Naive B cell (primary cell): ENCODE measurements at places on chromosomes 13 and 19.

GRCh38 chr13:79593641-79594275 lies 112.8 kb downstream of the NDFIP2 start:
- no peak for DNase-seq

DNA sequence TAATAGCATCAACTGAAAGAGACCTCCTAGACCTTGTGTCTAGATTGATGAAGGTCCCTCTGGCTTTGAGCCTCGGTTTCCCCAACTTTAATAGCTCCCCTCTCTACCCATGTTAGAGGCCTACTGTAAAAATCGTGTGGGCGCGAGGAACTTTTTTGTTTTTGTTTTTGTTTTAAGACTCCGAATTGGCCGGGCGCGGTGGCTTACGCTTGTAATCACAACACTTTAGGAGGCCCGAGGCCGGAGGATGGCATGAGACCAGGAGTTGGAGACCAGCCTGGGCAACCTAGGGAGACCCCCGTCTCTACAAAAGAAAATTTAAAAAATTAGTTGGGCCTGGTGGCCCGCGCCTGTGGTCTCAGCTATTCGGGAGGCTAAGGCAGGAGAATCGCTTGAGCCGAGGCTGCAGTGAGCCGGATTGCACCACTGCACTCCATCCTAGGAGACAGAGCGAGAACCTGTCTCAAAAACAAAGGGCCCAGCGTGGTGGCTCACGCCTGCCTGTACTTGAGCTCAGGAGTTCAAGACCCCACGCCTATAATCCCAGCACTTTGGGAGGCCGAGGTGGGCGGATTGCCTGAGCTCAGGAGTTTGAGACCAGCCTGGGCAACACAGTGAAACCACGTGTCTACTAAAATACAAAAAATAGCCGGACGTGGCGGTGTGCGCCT lies 858 bp upstream of the PPP6R1 start:
- DNase-seq, result no peak

DNA sequence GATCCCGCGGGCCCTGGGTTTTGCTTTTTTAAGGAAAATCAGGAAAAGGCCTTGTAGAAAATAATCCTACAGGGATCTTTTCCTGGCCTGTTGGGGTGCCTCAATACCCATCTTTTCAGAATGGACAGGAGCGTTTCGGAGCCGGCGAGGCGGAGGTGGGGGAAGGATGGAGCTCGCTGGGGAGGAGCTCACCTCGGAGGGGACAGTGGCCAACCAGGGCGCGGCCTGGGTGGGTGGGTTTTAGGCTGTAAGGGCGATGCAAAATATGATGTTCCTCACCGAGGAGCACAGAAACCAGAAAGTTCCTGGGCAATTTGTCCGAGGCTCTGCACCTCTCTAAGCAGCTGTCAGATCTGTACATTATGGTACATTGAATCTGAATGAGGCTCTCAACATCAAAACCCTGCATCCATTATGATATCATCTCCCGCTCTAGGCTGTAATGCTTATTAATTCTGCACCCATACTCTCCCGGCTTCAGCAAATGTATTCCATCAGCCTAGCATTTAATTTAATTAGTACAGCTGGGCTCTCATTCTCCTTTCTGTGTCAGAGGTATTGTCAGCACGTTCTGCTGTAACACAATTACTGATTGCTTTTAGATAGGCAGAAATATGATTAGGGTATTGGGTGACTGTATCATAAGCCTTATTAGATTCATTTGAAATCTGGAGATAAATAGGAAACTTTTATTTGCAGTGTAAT lies 90.3 kb upstream of the SOX1 start:
- DNase-seq, result no peak

GRCh38 chr19:38455031-38455430 lies 21.5 kb downstream of the RYR1 start:
- DNase-seq, result no peak

- no peak for DNase-seq
Measured at GRCh38 chr13:59898066-59898465, 265.7 kb downstream of the DIAPH3 start.

- no peak for DNase-seq
Measured at GRCh38 chr13:79406597-79406908, 498 bp upstream of the RBM26 start.

DNA sequence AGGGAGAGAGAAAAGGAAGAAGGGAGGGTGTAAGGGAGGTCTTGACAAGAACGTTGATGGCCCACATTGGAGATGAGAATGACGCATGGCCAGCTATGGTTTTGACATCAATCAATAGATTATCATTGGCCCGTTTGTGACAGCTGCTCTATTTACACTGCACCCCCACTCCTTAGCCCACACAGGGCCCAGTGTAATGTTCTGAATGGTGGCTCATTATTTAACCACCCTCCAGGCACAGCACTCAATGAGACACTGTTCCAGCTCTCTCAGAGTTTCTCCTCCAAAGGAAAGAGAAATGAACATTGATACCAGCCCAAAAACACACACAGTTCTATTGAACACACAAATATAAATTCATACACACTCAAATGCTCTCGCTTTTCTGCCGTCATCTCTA lies 173.0 kb upstream of the IPO5 start:
- no peak for DNase-seq

- DNase-seq, result peak; percentile 81
Measured at GRCh38 chr19:4831304-4831978, at the start of gene TICAM1. Gene TICAM1, minus strand, starts transcription at chr19:4831712. Its CDS starts 13,335 bp downstream, at chr19:4818377.

- DNase-seq, result no peak
Measured at GRCh38 chr13:60572003-60572798, 175.2 kb downstream of the TDRD3 start.

DNA sequence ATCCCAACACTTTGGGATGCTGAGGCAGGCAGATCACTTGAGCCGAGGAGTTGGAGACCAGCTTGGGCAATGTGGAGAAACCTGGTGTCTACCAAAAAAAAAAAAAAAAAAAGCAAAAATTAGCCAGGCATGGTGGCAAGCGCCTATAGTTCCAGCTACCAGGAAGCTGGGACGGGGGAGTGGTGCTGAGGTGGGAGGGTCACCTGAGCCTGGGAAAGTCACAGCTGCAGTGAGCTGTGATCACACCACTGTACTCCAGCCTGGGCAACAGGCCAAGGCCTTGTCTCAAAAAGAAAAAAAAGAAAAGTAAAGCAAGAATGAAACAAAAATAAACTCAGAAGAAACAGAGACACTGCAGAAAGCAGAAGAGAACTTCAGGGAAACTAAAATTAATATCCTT lies 31.6 kb downstream of the MTRF1 start:
- DNase-seq, result no peak

- DNase-seq, result no peak
Measured at GRCh38 chr19:46355234-46356148, 8.6 kb downstream of the PPP5C start.

DNA sequence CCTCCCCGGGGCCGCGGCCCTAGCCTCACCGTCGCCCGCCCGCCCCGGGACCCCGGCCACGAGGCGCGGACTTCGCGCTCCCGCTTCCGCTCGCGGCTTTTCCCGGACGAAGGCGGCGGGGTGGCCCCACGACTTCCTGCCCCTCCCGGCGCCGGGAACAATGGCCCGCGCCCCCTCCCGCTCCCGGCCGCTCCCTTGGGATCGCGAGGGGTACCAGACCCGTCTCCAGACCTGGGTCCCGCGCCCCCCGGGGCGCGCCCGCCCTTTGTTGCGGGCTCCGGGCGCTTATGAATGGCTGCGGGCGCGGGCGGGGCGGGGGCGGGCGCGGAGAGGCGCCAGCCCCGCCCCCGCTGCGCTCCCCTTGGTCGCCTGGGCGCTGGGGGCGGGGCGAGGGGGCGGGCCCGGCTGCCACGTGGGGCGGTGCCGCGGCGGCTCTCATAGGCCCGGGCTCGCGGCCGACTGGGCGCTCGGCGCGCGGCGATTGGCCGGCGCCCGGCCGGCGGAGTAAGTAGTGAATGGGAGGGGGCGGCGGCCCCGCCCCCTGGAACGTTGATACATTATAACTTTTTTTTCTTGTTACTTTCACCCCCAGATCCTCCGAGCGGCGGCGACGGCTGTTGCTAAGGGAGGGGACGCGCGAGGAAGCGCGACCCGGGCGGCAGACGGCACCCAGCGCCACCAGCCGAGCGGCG lies 1.1 kb downstream of the MIDN start:
- peak; percentile 94 for DNase-seq

DNA sequence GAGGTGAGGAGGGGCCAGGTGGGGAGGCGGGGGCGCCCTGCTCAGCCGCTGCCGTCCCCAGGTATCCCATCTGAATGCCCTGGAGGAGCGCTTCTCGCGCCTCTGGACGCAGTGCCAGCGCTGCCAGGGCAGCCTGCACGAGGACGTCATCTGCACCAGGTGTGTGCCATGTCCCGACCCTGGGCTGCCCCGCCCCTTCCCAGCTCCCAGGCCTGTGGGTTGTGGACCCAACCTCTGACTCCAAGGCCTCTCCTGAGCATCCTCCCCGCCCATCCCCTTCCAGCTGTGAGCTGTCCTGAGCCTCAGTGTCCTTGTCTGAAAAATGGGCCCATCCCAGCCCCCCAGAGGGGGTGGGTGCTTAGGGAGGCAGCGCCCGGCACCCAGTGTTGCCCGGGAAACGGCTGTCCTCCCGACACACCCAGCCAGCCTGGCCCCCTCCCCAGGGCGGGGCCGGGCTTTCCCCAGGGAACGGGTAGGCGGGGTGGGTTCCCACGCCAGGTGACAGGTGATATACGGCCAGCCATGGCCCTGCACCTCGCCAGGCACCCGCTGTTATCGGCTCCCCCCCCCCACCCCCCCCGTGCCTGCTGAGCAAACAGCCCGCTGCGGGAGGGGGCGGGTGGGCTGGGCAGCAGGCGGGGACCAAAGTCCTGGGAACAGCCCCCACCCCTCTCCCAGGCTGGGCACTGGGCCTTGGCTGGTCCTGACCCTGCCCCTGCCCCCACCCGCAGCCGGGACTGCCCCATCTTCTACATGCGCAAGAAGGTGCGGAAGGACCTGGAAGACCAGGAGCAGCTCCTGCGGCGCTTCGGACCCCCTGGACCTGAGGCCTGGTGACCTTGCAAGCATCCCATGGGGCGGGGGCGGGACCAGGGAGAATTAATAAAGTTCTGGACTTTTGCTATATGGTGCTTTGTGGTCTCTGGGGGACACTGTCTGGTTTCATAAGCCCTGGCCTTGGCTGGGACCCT lies 1.3 kb upstream of the SPIB start:
- peak; percentile 64 for DNase-seq

GRCh38 chr19:19554074-19555023 lies 16.3 kb downstream of the CILP2 start:
- DNase-seq, result no peak

DNA sequence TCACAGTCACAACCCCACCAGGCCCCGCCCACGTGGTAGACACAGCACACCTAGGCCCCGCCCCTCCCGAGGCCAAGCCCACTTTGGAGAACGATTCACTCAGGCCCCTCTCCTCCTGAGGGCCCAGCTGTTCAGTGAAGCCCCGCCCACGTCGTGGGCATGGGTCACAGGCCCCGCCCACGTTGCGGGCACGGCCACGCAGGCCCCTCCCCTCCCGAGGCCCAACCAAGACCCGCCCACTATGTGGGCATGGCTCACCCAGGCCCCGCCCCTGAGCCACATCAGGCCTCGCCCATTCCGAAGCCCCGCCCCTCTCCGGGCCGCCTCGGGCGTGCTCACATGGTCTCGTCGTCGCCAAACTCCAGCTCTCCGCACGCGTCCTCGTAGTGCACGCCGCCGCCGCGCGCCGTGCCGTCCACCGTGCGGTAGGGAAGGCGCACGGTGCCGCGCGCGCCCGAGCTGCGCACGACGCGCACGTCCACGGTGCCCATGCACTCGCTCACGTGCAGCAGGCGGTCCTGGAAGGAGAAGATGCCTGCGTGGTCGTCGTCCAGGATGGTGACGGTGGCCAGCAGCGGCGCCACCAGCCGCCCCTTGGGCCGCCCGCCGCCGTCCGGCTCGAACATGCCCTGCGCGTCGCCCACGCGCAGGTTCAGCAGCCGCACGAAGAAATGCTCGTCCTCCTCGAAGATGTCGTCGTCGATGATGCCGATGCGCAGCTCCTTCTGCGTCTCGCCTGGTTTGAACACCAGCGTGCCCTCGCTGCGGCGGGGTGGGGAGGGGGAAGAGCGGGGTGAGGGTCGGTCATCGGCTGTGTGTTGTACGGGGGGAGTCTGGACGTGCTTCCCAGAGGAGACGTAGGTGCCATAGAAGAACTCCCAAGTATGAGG lies 24.0 kb downstream of the SLC8A2 start:
- DNase-seq, result no peak

- no peak for DNase-seq
Measured at GRCh38 chr13:43307921-43308433, 284.6 kb downstream of the DNAJC15 start.

- DNase-seq, result no peak
Measured at GRCh38 chr19:41398050-41398418, 416 bp downstream of the BCKDHA start.

DNA sequence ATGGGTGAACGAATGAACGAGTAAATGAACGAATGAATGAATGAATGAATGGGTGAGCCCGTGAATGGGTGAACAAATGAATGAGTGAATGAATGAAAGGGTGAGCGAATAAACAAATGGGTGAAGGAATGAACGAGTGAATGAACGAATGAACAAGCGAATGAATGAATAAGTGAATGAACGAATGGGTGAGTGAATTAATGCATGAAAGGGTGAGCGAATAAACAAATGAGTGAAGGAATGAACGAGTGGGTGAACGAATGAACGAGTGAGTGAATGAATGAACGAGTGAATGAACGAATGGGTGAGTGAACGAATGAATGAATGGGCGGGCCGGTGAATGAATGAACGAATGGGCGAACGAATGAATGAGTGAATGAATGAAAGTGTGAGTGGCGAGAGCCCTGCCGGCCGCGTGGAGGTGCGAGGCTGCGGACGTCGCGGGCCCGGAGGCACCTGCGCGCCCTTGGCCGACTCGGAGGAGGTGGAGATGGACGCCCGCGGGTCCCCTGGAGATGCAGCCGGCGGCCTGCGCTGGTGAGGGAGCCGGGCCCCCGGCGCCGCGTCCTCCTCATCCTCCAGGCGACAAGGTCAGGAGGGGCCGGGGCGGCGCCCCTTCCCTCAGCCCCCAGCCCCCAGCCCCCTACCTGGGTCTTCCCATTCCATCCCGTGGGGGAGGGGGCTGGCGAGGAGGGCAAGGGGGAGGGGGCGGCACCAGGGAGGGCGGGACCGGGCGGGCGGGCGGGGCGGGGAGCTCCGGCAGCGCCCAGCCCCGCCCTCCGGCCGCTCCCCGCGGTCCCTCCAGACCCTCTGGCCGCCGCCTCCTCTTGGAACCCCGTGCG lies 15.4 kb downstream of the ANKRD24 start:
- DNase-seq, result no peak

- no peak for DNase-seq
Measured at GRCh38 chr13:23231241-23231640, 50.5 kb downstream of the SGCG start.

DNA sequence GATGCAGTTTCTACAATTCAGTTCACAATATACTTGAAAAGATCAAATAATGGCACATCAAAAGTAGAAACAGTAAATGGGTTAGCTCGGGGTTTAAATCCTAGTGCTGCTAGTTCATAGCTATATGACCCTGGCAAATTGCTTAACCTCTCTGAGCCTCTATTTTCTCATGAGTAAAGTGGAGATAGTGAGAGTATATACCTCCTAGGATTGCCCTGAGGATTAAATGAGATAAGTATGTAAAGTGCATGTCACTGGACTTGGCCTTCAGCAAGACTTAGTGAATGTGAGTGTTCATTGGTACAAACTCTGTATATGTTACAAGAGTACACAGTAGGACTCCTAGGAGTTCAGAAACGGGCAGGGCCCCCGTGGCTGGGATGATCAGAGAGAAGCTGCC lies 248.3 kb downstream of the DLEU7 start:
- DNase-seq, result no peak
